ENCODE measurements at places on chromosomes 3 and 15. TPM values are rescaled to one million over a fixed set of nuclear protein-coding genes. Genes with fewer than 3 reads are reported as not detected.

PPP1R14D gene
- total RNA-seq = not detected

GP9 gene
- not detected for total RNA-seq

NFKBIZ gene
- total RNA-seq = 13.3 TPM

UBE3A gene
- 64.7 TPM for total RNA-seq

MUSTN1 gene
- not detected for total RNA-seq

TRPM1 gene
- total RNA-seq = 0.03 TPM

WNT5A gene
- total RNA-seq = 9.9 TPM

NANOGP8 gene
- not detected for total RNA-seq

UROC1 gene
- 0.03 TPM for total RNA-seq

NUP210 gene
- total RNA-seq = 0.39 TPM

RARRES1 gene
- not detected for total RNA-seq

NEO1 gene
- 2.9 TPM for total RNA-seq

PFKFB4 gene
- 27.2 TPM for total RNA-seq

SATB1 gene
- total RNA-seq = 11.4 TPM

CHL1 gene
- total RNA-seq = not detected

ATP10A gene
- total RNA-seq = 4.0 TPM

TGM4 gene
- not detected for total RNA-seq

WNT7A gene
- 0.47 TPM for total RNA-seq

SOX14 gene
- not detected for total RNA-seq

TTLL13 gene
- total RNA-seq = not detected

KCNH8 gene
- total RNA-seq = not detected

VILL gene
- total RNA-seq = 1.0 TPM

MRPL46 gene
- 65.1 TPM for total RNA-seq

HIGD2B gene
- total RNA-seq = not detected

GHRL gene
- 0.13 TPM for total RNA-seq

SSUH2 gene
- 0.37 TPM for total RNA-seq

TMC3 gene
- total RNA-seq = not detected

APBA2 gene
- 50.8 TPM for total RNA-seq

CLDN18 gene
- total RNA-seq = not detected

FILIP1L gene
- total RNA-seq = not detected

FMN1 gene
- total RNA-seq = 3.4 TPM

PDE8A gene
- 25.1 TPM for total RNA-seq

LRRC34 gene
- total RNA-seq = not detected

C3orf62 gene
- total RNA-seq = 1.7 TPM

EPHA6 gene
- total RNA-seq = 0.10 TPM

PIERCE2 gene
- total RNA-seq = 1.00 TPM

ZNF80 gene
- total RNA-seq = not detected

POTEB2 gene
- not detected for total RNA-seq

GOLGA6L22 gene
- total RNA-seq = not detected

SPESP1 gene
- total RNA-seq = not detected

ITPKA gene
- 15.0 TPM for total RNA-seq

SLCO3A1 gene
- 4.6 TPM for total RNA-seq

OR4F6 gene
- 0.14 TPM for total RNA-seq

EFCC1 gene
- total RNA-seq = not detected

CCRL2 gene
- total RNA-seq = 3.7 TPM

ADAMTS9 gene
- 1.8 TPM for total RNA-seq

SMCO1 gene
- 0.14 TPM for total RNA-seq

CYP1A2 gene
- total RNA-seq = not detected
